Tongue (tissue), 3 donors: ENCODE measurements at places on chromosomes 1 and 21. TPM values are rescaled to one million over a fixed set of nuclear protein-coding genes. Genes with fewer than 3 reads are reported as not detected.

Gene LCE1E
- total RNA-seq = not detected

Gene TNFSF4
- total RNA-seq = 1.9 TPM

Gene AMY1B
- not detected for total RNA-seq

Gene LHX8
- total RNA-seq = 9.4 TPM

Gene CD1D
- 1.8 TPM for total RNA-seq

Gene CACNA1S
- total RNA-seq = 74.9 TPM

Gene TEX50
- not detected for total RNA-seq

Gene LCE2C
- not detected for total RNA-seq

Gene FAM177B
- 0.41 TPM for total RNA-seq

Gene RNF186
- total RNA-seq = not detected

Gene ACTN2
- 1,156 TPM for total RNA-seq

Gene FMO3
- total RNA-seq = not detected

Gene AIRE
- total RNA-seq = 0.10 TPM

Gene IL22RA1
- 1.2 TPM for total RNA-seq

Gene B3GALT6
- 16.5 TPM for total RNA-seq

Gene GBP7
- not detected for total RNA-seq

Gene CELSR2
- total RNA-seq = 16.7 TPM

Gene RNU11
- not detected for total RNA-seq

Gene UBE2G2
- 80.2 TPM for total RNA-seq

Gene ANKRD65
- total RNA-seq = 13.4 TPM

Gene ALX3
- total RNA-seq = not detected

Gene MYBPH
- total RNA-seq = 37.5 TPM

Gene ZBED6
- 34.2 TPM for total RNA-seq

Gene TP73
- 6.1 TPM for total RNA-seq

Gene RAB42
- 14.2 TPM for total RNA-seq

Gene MMEL1
- not detected for total RNA-seq

Gene SPTA1
- total RNA-seq = 7.1 TPM

Gene RUNX3
- 0.62 TPM for total RNA-seq

Gene ATP1A4
- 0.62 TPM for total RNA-seq

Gene TBX19
- total RNA-seq = 1.2 TPM

Gene CD52
- total RNA-seq = not detected

Gene BATF3
- 3.0 TPM for total RNA-seq

Gene PLA2G2A
- total RNA-seq = 1.7 TPM

Gene ADCY10
- 0.21 TPM for total RNA-seq

Gene PKLR
- 0.31 TPM for total RNA-seq

Gene BACE2
- total RNA-seq = 43.2 TPM

Gene CD2
- total RNA-seq = 1.6 TPM

Gene PPIAL4G
- not detected for total RNA-seq

Gene ICOSLG
- 3.1 TPM for total RNA-seq

Gene TIAM1
- total RNA-seq = 28.0 TPM

Gene SH2D5
- total RNA-seq = not detected

Gene PRAMEF11
- not detected for total RNA-seq

Gene FRRS1
- 11.9 TPM for total RNA-seq

Gene SPRR5
- not detected for total RNA-seq

Gene HEATR1
- total RNA-seq = 34.0 TPM

Gene C1orf116
- 3.6 TPM for total RNA-seq

Gene NBPF6
- total RNA-seq = not detected

Gene G0S2
- total RNA-seq = 19.1 TPM

Gene ARHGEF2
- total RNA-seq = 115 TPM

Gene CHAF1B
- total RNA-seq = 2.4 TPM

Gene C2CD2
- 12.1 TPM for total RNA-seq

Gene LRRC47
- total RNA-seq = 43.3 TPM

Gene ERICH3
- not detected for total RNA-seq
